ENCODE measurements at places on chromosomes 11 and 22.

- no peak for DNase-seq
Measured at GRCh38 chr22:27727673-27728451, 73.7 kb downstream of the MN1 start.

DNA sequence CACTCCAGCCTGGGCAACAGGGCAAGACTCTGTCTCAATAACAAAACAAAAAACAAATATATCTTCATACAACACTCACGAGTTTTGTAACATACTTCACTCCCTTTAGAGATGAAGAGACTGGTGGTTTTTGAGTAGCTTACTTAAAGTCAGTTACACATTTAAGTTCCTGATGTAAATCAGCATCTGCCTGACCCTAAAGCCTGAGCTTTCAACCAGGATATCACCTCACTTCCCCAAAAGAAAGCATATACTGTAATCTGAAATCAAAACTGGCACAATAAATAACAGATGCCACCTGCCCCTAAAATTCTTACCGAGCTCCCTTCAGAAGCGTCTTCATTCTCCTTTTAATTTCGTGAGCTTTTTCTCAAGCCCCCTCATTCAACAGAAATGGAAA, 31.5 kb downstream of the LARGE1 start:
- DNase-seq = no peak

- no peak for DNase-seq
Measured at GRCh38 chr22:23278883-23279675, 98.8 kb downstream of the BCR start.

- DNase-seq = no peak
Measured at GRCh38 chr11:2752923-2753322, 53.1 kb upstream of the KCNQ1OT1 start.

- DNase-seq = no peak
Measured at GRCh38 chr11:65516135-65516968, 8.5 kb upstream of the SCYL1 start.

DNA sequence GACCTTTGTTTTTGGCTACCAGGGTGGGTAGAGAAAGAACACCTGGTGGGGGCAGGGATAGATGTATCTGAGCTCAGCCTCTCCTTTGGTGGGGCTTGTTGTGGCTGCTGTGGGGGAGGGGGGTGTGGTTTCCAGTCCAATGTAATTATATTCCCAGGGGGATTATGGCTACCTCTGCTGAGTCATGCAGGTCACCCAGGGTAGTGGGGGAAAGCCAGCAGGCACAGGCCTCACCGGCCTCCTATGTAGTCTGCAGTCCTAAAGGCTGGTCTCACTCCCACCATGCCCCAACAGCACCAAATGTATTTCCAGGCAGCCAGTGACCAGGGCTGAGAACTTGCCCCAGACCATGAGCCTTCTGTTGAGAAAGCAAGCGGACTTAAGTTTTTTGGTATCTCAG, 119.6 kb downstream of the DYNC2H1 start:
- no peak for DNase-seq

DNA sequence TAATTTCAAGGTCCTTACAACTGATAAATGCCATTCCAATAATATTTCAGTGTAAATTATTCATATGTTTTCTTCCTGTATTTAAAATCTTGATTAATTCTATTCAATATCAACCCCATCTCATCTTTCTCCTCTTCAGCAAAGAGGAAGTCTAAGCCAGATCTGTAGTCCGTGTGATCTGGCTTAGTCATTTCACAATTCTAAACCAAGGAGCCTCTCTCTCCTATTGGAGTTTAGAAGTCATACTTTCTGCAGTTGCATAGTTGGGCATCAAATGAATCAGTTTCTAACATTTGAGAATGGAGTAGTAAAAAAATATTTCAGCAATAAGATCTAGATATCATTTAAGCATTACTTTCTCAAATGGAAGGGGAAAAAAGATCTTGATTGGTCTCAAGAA, 354.9 kb downstream of the JRKL start:
- DNase-seq = no peak

DNA sequence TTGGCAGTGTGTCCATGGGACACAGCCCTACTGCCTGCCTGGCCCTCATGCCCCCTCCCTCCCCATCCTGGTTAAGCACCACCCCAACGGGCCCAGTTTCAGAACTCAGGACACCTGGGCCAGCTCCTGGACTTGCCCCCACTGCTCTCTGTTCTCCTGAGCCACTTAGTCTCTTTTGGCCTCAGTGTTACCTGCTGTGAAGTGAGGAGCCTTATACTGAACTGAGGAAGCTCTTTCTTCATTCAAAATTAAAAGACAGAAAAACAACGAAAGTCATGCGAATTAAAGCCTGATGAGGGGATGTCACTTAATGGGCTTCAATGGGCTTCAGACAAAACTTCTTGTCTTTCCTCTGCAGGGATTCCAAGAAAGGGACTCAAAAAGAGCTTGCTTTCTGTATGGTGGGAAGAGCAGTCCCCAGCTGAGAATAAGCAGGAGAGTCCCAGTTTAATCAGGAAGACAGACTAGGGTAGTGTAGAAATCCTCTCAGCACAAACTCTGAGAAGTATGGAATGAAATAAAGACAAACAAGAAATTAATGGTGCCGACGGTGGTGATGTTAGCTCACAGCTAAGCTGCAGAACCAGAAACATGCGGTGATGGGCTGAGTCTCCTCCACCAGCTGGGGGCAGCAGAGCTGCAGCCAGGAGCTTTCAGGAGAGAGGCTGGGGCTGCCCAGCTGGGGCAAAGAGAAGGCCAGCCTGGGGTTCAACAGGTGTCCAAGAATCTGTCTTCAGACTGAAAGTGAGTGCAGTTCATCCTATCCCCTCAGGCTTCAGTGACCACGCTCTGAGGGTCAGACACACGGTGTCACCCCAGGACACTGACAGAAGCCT, 101.0 kb downstream of the GGTLC2 start:
- no peak for DNase-seq

DNA sequence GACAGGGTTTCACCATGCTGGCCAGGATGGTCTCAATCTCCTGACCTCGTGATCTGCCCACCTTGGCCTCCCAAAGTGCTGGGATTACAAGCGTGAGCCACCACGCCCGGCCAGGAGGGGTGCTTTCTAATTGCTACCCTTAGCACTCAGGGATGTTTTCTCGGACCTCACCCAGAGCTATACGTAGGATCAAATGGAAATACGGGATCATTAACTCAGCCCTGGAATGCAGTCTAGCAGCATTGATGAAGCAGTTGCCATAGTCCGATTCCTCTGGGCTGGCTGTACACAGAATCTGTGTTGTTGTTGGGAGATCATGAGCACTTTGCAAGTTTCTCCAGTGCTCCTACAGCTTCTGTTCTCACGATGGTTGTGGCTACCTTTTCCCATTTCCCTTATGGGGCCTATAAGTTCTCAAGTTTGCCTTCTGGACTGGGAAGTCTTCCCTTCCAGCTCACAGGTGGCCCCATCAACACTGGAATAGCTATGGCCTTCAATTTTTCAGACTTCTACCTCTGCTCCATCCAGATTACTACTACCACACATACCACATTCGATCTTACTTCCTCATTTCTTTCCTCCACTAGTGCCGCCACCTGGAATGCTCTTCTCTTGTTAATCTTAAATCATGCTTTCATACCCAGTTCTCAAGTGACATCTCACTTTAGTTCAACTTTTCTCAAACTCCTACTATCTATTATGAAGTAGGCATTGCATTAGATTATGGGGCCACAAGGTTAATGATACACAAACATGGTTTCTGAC, 16.1 kb upstream of the PCF11 start:
- no peak for DNase-seq

- no peak for DNase-seq
Measured at GRCh38 chr11:91527380-91528030, 697.1 kb upstream of the FAT3 start.

DNA sequence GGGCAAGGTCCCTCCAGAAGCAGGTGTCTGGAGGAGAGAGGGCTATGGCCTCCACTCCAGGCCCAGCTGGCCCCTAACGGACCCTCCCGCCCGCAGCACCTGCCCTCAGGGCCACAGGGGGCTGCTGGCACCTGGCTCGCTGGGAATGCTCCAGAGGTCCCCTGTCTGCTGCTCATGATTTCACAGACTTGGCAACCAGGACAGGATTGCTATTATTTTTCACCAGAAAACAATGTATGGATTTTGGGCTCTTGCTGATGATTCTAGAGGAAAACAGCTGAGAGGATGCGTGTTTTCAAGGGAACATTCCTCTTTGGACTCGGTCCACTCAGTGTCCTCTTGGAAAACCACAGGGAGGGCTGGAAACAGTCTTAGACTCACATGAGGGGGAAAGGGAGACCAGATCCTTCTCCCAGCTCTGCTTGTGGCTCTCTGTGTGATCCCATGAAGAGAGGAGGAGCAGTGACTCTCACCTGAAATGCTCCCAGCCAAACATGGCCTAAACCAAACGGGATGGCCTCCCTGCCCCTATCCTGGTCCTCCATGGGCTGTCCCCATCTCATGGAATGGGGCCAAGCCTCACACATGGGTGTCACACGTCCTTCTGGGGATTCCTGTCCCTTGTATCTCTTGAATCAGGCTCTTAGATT, 15.8 kb downstream of the MYEOV start:
- DNase-seq = no peak

DNA sequence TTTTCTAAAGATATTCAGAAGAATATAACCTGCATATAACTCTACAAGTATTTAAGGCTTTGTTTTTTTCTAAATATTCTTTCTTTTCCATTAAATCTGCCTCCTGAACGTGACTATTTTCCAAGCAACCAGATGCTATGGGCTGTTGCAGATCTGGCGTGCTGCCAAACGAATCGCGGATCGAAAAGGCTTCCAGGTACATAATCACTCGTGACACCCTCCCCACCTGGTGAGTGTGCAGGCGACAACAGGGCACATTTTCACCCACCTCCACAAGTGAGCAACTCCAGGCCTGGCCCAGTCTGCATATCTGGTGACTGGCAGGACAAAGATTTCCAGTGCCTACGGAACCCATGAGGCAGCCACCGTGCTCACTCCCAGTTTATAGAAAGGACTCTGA, 660.1 kb downstream of the OPCML start:
- DNase-seq = no peak

DNA sequence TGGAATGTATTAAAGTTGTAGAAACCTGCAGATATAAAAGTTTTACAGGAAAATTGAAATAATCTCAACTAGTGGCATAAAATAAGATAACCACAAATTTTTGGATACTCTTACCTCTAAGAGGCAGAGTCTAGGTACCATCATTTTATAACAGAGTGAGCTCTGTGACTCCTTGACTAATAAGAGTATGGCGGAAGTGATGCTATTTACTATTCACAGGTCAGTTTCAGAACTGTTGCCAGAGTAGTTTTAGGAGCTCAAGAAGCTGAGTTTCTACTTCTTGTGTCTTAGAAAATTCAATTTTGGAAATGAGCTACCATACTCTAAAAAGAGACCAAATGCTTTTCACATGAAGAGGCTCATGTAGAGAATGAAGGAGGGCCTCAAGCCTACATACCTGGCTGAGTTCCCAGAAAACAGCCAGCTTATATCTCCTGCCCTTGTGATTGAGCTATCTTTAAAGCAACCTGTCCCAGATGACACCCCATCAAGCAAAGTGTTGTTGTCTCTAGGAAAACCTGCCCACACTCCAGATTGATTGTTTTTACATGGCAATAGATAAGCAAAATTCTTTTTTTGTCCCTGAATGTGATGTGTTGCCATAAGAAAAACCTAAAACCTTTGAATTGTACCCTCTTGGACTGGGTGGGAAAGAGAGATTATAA, 712.8 kb upstream of the CNTN5 start:
- DNase-seq = no peak

- DNase-seq = peak; percentile 32
Measured at GRCh38 chr11:612201-612960, 3.4 kb downstream of the IRF7 start.

DNA sequence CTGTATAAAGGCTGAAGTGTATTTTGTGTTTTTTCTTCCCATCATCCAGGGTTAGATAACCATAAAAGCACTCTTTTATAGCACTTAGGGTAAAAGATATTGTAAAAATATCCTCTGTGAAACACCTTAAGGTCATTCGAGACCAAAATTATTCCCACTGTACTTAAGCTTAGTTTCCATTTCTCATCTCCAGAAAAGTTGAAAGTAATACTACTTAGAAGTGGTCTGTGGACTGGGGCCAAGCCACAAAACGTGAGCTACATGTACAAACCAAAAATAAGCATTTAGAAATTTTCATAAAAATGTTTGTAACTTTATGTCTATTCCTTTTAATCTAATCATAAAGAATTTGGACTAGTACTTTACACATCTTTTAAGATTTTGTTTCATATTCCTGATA, 142.0 kb upstream of the NTM start:
- DNase-seq = no peak

GRCh38 chr11:58392746-58393145, 13.9 kb downstream of the OR5B3 start:
- DNase-seq = no peak

GRCh38 chr11:72222907-72223614, 1.5 kb upstream of the INPPL1 start:
- peak; percentile 95 for DNase-seq

DNA sequence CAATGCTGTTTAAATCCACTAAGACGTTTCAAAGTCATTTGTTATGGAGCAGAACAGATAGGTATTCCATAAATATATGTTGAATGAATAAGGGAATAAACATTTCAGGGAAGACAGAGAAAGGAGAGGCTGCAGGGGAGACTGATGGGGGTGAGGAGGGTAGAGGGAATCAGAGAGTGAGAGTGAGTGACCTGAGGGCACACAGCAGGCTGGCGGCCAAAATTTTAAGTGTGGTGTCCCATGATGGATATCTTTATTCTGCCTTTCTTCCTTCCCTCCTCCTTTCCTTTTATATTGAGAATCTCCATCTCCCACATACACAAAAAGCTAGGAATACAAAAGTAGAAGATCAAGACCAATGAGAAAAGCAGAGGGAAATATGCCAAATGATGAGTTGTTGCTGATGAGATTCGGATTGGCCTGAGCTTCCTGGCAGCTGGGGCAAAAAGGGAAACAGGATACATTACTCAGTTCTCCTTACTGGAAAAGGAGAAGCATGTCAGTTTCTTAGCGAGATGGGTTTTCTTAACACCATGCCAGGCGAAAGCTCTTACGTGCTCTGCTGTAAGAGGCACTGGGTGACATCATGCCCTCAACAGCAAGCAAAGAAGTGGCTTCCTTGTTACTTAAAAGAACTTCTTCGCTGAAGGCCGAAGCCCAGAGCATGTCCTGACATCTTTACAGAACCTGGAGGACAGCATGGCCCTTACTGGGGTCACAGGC, 11.2 kb upstream of the CYTH4 start:
- DNase-seq = peak; percentile 20

GRCh38 chr22:46045459-46046298, 68.7 kb upstream of the WNT7B start:
- DNase-seq = no peak

DNA sequence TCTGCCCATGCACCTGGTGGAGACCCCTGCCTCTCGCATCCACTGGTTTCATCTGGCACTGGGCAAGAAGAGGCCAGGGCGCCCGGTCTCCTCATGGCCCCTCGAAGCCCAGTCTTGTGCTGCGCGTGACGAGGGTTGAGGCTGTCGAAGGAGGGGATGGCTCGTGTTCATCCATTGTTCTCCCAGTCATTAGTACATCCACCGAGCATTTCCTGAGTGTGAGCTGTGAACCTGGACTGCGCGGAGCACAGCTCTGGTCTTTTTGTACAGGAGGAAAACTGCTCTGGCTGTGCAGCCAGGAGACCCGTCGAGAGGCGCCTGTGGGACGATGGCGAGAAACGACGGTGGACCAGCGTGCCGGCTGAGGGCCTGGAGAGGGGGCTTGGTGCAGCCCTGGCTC, 6.8 kb downstream of the CACNA1I start:
- DNase-seq = no peak

- DNase-seq = no peak
Measured at GRCh38 chr22:19872779-19873137, 18.1 kb upstream of the GNB1L start.

Measured in foreskin fibroblast (primary cell).